NCI-H1048 (cell line): ENCODE measurements at places on chromosomes 13 and 19.

DNA sequence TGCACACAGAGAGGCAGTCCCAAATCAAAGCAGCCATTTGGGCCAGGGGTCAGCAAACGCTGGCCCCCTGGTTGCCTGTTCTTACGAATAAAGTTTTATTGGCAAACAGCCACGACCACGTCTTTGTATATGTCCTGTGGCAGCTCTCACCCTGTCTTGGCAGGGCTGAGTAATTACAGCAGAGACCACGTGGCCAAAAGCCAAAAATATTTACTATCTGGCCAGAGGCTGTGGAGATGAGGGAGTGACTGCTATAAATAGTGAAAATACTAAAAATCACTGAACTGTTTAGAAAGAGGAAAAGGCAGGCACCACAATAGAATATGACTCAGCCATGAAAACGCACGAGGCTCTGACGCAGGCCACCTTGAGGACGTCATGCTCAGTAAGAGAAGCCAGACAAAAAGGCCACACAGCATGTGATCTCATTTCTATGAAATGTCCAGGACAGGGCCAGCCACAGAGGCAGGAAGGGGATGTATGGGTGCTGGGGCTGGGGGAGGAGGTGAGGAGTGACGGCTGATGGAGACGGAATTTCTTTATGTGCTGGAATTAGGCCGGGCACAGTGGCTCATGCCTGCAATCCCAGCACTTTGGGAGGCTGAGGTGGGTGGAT is 29.4 kb downstream of the SMIM24 start:
- no peak for DNase-seq

GRCh38 chr13:67343777-67344176 is 113.6 kb upstream of the PCDH9 start:
- no peak for DNase-seq

DNA sequence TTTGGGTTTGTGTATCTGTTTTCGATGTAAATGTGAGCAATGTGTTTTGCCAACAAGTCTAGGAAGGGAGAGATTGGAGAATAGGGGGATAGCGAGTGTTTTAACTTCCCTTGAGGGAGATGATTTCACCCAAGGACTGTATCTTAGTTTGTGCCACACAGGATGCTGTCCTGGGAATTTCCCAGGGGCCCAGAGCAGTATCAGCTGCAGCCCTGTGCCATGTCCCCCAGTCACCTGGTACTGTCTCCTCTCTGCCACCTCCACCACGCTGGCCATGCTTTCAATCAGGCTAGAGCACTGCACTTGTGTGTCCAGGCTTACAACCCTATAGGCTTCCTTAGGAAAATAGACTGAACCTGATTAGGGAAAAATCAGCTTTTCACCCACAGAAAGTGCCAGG is 40.1 kb upstream of the CLDN10 start:
- no peak for DNase-seq

GRCh38 chr13:73703606-73704005 is 430.6 kb downstream of the KLF12 start:
- no peak for DNase-seq

GRCh38 chr13:104315606-104316005 is 1249.4 kb upstream of the SLC10A2 start:
- no peak for DNase-seq

DNA sequence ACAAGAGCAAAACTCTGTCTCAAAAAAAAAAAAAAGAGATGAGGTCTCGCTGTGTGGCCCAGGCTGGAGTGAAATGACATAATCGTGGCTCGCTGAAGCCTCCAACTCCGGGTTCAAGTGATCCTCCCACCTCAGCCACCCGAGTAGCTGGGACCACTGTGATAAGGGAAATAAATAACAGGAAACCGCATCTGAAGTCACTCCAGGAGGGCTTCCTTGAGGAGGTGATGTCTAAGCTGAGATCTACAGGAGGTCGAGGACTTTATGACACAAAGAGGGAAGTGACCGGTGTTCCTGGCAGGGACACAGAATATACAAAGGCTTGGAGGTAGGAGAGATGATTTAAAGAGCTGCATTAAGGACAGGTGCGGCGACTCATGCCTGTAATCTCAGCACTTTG is 8.9 kb upstream of the NR2F6 start:
- no peak for DNase-seq

- DNase-seq = no peak
Measured at GRCh38 chr19:15108145-15108844, 1.1 kb downstream of the SYDE1 start.

GRCh38 chr13:33213797-33214196 is 71.8 kb downstream of the STARD13 start:
- DNase-seq = no peak

DNA sequence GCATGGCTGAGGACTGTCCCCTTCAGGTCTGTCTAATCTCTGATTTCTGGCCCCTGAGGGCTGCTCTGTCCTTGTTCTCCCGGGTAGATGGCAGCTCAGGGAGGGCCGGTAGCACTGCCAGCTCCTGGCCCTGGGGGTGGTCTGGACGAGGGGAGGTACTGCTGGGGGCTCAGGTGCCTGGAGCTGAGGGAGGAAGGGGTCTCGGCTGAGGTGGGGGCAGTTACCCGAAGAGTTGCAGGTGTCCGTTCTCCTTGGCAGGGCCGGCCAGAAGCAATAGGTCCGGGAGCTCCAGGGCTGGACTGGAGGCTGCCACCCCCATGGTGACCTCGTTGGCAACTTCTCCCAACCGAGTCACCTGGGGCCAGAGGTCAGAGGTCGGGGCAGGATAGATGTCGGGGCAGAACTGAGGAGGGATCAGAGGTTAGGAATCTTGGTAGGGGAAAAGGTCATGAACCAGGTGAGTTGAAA is 1.2 kb upstream of the EMC10 start:
- no peak for DNase-seq

- DNase-seq = no peak
Measured at GRCh38 chr13:111667757-111668156, 347.3 kb downstream of the TEX29 start.

GRCh38 chr13:75636436-75637180 is 478 bp downstream of the LMO7 start:
- DNase-seq = no peak

- no peak for DNase-seq
Measured at GRCh38 chr13:44668688-44669087, 92.6 kb upstream of the TSC22D1 start.

- DNase-seq = no peak
Measured at GRCh38 chr13:74487091-74487722, 353.0 kb upstream of the KLF12 start.

DNA sequence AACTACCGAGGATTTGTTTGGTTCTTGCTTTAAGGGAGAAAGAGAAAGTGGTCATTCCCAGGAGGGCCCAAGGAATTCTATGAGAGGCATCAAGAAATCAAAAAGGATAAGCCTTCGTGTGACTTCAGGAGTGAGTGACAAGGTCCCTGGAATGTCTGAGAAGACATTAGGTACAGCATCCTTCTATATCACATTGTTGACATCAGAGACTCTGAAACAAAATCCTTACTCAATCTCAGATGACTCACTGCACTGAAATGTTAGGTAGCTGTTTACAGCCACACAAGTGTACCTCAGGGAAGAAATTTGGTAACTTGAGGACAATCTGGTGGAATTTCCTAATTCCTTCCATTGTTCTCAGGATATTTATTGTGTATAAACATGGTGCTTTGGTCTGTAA is 7.9 kb upstream of the LGALS14 start:
- no peak for DNase-seq

DNA sequence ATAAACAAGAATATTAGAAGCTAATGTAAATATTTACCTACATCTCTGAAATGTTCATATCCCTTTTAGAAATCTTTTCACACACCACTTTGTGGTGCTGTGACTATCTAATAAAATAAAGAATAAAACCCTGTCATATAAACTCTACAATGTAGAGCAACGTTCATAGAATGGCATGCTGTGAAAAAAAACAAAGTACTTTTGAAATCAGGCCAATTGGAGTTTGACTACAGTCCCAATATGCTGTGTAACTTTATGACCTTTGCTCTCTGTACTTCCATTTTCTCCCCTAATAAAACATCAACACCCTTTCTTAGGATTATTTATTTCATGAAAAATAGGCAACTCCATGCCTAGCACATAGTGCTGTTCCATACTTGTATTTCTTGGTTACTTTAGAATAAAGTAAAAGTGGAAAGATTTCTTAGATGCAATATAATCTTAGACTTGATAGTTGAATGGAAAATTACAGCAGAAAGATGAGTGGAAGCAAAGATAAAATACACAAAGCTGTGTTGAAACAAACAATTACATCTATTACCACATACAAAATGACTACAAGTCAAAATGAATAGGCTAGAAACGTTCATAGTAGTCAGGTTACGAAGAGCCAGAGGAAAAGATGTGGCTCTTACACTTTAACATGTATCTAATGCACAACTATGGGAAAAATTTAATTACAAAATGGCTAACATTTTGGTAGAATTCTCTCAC is 613.2 kb upstream of the SLITRK5 start:
- DNase-seq = no peak

GRCh38 chr19:44701228-44701627 is 2.3 kb downstream of the CEACAM16 start:
- DNase-seq = no peak

GRCh38 chr13:98374750-98375149 is 197.7 kb upstream of the RNF113B start:
- no peak for DNase-seq

GRCh38 chr19:1076951-1077350 is 10.0 kb downstream of the ARHGAP45 start:
- DNase-seq = no peak

DNA sequence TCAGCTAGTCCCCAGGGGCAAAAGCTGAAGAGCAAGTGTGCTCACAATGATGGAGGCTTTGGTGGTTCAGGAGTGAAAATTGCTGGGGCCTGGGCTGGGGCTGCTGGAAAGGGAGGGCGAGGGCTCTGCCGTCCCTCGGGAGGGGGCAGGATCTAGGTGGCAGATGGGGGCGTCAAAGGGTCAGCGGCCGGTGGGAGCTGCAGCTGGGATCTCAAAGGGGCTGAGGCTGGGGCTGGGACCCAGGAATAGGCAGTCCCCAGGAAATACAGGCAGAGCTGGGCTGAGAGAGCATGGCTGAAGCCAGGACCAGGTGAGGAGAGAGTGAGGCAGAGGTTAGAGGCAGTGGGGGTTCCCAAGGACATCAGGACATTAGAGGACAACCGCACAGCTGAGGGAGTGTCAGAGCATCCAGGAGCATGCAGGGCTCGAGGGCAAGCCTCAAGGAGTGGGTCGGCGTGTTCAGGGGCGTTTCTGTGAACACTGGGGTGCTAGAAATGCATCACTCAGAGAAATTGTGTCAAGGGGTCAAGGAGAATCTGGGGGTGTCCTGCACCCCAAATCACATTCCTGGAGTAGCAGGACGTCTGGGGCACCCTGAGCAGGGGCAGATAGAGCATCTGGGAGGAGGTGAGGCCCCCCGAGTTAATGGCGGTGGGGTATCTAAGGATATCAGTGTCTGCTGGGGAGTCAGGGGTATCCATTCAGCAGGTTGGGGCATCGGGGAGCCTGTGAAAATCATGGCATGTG is 1.2 kb upstream of the SYNE4 start:
- DNase-seq = no peak

DNA sequence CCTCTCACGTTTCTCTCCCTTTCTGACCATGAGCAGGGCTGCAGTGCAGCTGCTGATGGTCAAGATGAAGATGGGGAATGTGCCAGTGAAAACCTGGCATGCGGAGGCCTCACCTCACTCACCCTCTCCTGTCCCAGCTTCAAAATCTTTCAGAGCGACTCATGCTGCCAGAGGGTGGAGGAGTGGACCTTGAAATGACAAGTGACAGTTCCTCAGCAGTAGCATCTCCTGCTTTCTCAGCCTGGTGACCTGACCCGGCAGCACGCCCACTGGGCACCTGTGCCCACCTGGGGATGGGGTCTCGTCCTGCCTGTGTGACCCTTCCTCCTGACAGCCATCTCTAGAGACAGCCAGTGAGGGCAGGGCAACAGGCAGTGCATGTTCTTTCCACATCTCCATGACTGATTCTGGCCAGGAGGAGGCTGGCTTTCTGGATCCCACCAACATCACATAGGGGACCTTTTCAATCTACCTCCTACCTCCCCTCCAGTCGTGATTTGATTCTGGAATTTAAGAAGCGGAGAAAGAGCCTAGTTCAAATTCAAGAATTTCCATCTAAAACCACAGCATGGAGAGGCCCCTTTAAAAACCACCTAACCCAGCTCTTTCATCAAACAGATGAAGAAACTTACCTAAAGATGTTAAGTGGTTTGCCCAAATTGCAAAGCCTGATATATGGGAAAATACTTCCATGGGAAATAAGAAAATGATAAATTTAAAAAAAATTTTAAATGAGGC is 45.8 kb downstream of the RFX2 start:
- no peak for DNase-seq

GRCh38 chr19:48918071-48918470 is 15.4 kb upstream of the DHDH start:
- no peak for DNase-seq

DNA sequence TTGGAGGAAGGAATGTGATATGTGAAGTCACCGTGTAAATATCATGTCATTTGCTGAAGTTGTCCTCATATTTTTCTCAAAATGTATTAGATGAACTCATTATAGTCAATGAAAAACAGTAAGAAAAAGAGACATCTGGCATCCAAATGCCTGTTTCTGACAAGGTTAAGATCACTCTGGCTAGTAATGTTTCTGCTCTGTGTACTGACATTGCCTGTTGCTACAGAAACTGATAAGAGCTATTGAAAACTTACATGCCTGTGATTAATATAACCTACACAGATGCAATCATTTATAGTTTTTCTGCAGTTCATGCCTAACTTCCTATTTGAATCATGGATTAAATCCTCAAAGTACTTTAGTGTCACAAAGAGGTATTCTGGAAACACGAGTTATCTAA is 249.8 kb downstream of the NBEA start:
- DNase-seq = no peak

DNA sequence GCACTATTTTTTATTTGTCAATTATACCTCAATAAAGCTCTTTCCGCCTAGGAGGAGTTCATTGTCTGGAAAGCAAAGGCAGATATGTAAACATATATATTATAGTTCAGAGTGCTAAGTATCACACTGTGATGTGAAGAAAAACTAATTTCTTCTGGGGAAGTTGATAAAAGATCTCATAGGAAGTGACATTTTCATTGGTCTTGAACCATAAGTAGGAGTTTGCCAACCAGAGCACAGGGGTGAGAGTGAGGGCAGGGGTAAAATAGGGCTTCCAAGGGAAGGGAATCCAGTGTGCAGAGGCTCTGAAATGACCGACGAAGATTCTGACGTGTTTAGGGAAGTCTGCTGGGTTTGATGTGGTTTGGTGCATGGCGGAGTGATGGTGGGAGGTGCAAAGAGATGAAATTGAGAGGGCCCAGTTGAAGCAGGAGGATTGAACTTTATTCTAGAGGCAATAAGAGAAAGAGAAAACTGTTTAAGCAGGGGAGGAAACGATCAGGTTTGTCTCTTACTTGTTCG is 780 bp upstream of the GTF2F2 start:
- no peak for DNase-seq

GRCh38 chr19:51511353-51511752 is 9.8 kb upstream of the SIGLEC12 start:
- DNase-seq = no peak
